ENCODE measurements at places on chromosomes 3 and 15.

DNA sequence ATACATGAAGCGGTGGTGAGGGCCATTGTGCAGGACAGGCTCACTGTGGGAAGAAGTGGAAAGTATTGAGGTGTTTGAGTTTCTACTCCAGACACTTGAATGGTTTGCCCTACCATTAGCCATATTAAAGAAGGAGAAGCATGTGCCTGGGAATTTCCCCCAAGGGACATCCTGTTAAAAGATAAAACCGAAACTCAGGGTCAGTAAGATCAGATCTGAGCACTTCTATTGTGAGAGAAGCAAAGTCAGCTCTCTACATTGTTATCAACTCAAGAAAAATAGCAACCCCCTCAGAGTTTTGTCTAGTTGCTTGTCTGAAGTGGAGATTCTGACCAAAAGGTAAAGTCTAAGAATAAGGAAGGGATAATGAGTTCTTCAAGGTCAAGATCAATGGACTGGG lies 269.8 kb downstream of the CHST2 start:
- no peak for DNase-seq

GRCh38 chr3:188270423-188270972 lies 116.5 kb downstream of the LPP start:
- DNase-seq = no peak

GRCh38 chr15:70031261-70031660 lies 66.5 kb downstream of the TLE3 start:
- no peak for DNase-seq

DNA sequence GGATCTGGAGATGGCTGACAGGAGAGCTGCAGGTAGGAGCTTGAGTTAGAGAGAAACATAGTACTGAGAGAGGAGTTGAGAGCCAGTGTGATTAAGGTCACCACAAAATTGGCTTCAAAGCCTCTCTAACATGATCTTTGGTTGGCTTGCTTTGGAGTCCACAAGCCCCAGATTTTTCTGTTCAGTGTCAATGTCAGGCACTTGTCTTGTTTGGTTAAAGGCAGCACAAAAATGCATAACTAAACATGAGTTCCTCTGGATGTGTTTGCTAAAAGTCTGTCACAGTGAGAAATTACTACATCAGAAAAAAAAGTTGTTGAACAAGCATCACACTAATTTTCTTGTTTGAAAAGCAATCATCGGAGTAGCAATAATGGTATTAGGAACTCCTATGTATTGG lies 440.5 kb downstream of the NTRK3 start:
- DNase-seq = no peak

DNA sequence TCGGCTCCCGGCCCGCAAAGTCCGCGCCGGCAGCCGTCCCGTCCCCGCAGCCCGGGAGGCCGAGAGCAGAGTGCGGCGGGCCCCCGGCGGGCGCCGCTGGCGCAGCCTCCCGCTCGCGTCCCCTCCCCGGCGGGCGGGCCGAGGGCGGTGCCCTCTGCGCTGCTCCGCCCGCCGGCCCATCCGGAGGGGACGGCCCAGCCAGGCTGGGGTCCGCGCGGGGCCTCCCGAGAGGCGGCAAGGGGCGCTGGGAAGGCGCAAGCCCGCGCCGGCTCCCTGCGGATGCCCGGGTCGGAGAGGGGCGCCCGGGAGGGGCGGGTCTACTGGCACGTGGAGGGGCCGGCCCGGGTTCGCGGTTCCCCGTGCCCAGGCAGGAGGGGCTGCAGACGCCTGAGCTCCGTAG lies at the start of the genes CLCN2 and POLR2H:
CLCN2 (minus strand) TSS at position 74 of the 400 bp plus-strand sequence. CDS start 126 bp downstream, outside the sequence.
POLR2H (plus strand) TSS at position 179 of the 400 bp plus-strand sequence. CDS start 1,783 bp downstream, outside the sequence.
- DNase-seq = no peak

GRCh38 chr3:187019542-187020072 lies 89.3 kb downstream of the ST6GAL1 start:
- no peak for DNase-seq

- DNase-seq = no peak
Measured at GRCh38 chr3:18061737-18062656, 319.6 kb upstream of the TBC1D5 start.

DNA sequence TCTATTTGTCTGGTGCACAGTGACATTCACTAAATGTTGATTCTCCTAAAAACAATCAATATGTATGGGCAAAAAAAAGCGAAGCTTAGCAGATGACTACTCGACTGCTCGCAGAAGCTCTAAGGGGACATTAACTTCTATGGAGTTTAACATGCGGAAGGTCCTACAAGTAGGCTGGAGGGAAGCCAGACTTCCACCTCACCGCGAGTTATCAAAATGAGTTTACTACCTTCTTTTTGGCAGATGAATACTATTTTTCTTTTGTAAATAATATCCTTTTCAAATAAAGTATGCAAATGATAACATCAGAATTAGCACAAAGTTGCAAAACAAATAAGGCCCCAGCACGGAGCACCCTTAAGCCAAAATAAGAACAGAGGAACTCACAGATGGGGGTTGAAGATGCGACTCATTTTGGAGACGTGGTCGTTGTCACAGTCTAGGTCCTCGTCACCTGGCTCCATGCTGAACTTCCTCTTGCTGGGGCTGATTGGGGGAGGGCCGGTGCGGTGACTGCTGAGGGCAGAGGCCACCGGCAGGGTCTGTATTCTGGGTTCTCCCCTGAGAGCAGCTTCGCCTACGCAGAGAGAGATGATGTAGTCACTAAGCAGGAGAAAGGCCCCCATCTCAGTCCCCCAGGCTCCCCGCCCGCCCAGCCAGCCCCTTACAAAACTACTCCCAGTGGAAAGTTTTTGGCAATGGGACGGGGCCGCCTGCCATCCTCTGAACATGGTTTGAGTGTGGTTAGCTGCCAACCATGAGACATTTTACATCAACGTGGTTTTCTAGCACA lies 42.1 kb downstream of the VGLL4 start:
- peak; percentile 68 for DNase-seq

DNA sequence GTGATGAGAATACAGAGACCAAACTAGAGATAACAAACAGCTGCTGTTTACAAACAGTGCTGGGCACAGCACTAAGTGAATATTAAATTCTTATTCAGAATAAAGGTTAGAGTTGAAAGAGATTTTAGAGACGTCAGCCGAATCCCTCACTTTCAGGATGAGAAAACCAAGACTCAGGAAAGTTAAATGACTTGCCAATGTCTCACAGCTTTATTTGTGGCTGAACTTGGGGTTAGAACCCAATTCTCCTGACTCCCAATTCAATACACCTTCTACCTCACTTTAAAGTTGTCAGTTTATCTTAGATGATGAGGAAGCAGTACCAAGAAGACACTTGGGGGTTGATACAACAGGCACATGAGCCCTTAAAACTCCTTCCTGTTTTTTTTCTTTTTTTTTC lies 180.9 kb downstream of the GAP43 start:
- no peak for DNase-seq

DNA sequence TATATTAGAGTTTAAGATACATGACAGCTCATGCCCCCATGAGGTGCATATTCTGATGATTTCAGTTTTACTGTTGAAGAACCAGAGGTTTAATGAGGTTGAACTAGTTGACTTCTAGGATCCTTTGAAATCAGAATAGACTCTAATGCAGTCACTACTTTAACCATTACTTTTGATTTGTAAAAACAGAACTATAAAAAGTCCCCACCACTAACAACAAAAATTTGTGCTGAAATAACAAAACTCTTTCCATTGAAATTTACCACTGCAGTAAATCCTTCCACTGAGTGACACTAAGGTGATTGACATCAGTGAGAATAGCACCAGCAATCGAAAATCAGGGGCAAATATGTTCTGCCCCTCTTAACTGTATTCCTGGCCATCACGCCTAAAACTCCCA lies 214.1 kb downstream of the SHQ1 start:
- no peak for DNase-seq

DNA sequence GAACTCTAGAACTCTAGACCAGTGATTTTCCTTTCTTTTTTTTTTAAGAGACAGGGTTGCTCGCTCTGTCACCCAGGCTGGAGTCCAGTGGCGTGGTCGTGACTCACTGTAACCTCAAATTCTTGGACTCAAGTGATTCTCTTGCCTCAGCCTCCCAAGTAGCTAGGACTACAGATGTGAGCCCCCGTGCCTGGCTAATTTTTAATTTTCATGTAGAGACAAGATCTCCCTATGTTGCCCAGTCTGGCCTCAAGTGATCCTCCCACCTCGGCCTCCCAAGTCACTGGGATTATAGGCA lies 359.6 kb downstream of the SHQ1 start:
- no peak for DNase-seq

GRCh38 chr3:148204131-148204530 lies 493.6 kb upstream of the AGTR1 start:
- DNase-seq = no peak

DNA sequence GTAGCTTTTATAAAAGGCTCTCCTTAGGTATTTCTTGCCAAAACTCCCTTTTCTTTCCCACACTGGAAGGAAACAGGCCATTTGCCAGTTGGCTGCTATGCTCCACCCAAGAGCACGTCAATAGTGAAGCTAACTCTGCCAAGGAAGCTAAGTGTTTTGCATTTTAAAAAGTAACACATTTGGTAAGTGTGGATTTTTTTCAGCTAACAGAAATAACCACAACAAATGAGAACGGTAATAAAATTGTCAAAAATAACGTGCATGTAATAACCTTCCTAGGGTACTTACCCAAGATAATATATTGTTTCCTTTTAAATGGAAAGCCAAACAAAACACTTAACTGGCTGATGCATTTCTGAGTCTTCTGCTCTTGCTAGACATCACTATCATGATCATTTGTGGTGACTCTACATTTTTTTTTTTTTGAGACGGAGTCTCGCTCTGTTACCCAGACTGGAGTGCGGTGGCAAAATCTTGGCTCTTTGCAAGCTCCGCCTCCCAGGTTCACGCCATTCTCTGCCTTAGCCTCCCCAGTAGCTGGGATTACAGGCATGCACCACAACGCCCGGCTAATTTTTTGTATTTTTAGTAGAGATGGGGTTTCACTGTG lies 4.6 kb downstream of the DPP8 start:
- no peak for DNase-seq

- DNase-seq = no peak
Measured at GRCh38 chr3:183279371-183279770, 26.3 kb downstream of the B3GNT5 start.

- DNase-seq = no peak
Measured at GRCh38 chr15:39255760-39256159, 325.1 kb upstream of the THBS1 start.

GRCh38 chr3:175335229-175335628 lies 476.1 kb downstream of the NAALADL2 start:
- DNase-seq = no peak

DNA sequence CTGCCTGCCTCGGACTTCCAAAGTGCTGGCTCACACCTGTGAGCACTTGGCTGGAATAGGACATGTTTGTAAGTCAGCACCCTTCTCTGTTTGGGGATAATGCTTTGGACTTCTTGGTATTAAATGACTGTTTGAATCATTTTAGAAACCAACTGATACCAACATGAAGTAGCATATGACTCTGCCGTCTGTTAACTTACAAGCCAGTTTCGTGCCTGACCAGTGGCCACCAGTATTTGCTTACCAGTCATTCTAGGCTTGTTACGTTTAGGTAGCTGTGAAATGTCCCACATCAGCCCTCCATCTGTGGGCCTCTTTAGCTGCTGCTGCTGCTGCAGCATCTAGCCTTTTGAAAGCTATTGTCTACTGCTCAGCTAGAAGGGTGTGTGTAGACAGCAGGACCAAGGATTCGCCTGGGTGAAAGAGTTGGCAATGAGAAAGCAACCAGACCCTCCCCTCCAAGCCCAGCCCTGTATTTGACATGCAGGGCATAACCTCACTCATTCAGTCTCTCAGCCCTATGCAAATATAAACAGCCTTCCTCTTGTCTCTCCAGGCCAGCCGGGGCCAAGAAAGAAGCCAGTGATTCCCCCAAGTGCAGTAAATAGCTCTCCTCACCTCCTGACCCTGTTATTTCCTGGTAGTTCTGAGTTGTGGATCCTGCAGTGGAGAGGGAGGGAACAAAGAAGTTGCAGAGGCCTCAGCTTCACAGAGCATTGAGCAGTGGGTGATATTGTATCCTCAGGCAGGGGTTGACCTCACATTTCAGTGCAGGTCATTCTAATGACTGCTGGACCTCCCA lies 51.0 kb downstream of the NKIRAS1 start:
- DNase-seq = no peak

DNA sequence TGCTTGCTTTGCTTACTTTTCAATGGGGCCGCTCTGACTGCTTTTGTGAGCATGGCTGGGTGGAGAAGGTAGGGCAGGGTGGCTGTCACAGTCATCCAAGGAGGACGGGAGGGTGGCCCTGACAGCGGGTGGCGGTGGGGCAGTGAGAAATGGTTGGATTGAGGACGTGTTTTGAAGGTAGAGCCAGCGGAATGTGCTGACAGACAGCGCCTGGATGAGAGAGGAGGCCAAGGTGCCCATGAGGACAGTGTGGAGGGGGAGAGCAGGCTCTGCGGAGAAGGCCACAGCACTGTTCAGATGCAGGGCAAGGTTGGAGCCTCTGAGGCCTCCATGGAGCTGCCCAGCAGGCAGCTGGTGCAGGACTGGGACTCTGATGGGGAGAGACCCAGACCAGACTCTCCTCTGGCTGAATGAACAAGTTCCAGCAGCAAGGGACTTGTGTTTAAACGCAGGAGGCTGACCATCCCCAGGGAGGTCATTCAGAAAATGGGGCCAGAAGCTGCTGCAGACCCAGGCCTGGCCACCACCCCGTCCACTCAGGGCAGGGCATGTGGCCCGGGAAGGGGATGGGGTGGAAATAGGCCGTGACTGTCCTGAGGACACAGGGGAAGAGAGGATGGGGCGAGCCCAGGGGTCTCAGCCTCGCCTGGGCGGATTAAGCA lies 120.3 kb upstream of the PRR20G start:
- DNase-seq = no peak

DNA sequence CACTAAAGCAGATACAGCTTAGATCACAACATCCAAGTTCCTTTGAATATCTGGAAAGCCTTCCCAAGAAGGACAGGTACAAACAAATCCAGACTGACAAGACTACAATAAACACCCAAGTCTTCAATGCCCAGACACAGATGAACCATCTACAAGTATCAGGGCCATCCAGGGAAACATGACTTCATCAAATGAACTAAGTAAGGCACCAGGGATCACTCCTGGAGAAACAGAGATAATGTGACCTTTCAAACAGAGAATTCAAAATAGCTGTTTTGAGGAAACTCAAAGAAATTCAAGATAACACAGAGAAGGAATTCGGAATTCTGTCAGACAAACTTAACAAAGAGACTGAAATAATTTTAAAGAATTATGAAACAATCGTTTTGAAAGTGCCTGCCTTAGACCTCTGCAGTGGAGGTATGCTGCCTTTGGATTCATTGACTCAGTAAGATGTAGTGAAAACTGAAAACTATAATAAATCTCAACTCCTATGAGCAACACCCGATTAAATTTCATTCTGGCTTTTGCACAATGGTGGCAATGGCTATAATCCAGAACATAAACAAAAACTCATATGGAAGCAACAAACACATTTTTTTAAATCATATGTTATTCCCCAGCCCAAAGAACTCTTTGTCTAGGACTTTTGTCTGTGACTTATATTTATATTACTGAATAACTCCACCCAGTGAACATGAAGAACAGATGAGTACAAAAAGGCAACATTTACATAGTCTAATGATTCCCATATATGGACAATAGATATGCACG lies 12.6 kb upstream of the COL8A1 start:
- no peak for DNase-seq

Data from activated B cell treated with CpG ODN at 0.5 μM for 24 hours (primary cell).